ENCODE measurements at places on chromosomes 12 and 14.
A peak's percentile ranks its signal among the peaks of the same experiment; 100 is the strongest.

DNA sequence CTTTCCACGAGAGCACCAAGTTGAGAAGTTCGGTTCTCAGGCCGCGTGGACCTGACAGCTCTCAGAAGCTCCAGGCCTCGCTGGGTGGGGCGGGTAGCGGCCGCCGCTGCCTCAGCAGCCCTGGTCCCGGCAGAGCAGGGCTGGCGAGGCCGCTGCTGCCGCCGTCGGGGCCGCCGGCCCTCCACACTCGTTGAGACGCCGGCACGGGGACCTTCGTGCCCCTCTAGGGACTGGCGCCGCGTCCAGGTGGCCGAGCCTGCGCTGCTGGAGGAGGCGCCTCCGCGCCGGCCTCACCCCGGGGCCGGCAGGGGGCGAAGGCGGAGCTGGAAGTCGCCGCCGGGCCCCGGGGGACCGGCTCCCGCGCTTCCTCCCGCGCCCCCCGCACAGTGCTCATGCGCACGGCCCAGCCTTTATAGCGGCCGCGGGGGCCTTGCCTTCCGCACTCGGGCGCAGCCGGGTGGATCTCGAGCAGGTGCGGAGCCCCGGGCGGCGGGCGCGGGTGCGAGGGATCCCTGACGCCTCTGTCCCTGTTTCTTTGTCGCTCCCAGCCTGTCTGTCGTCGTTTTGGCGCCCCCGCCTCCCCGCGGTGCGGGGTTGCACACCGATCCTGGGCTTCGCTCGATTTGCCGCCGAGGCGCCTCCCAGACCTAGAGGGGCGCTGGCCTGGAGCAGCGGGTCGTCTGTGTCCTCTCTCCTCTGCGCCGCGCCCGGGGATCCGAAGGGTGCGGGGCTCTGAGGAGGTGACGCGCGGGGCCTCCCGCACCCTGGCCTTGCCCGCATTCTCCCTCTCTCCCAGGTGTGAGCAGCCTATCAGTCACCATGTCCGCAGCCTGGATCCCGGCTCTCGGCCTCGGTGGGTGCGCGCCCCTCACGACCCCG, at the start of gene COCH:
Gene COCH (plus strand): TSS at position 440 of the 879 bp plus-strand sequence. CDS start 380 bp downstream, at position 820.
- DNase-seq: no peak

DNA sequence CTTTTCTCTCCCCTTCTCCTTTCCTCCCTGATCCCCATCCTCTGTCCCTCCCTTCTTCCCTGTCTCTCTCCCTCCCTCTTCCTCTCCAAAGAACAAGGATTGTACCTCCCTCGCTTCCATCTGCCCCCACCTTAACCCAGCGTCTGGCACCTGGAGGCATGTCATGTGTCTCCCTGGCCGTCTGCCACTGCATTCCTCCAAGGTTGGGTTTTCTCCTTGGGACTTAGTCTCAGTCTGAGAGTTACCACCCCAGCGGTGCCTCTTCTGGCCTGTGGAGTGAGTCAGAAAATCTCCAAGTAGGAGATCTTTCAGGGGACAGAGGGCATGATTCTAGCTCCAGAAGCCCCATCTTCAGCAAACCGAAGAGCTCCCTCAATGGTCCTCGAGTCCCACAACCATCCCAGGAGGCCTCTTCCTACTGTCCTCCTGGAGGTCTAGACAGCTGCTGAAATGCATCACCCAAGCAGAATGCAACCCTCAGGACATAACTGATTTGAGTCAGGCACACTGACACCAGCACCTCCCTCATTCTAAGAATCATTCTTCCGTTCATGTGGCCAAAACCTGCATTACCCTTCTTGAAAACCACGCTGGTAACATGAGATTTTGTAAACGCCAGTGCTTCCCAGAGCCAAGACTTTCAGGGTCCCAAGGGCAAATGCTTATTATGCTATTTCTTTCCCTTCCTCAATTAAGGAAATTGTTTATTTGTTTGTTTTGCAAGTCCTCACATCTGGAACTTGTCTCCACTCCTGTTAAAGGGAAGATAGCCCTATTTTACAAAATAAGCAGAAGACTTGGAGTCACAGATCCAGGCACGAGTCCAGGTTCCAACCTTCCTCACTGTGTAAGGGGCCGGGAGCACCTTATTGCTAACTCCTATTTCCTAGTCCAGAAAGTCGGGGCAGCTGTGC, 463.2 kb downstream of the BCL11B start:
- no peak for DNase-seq

DNA sequence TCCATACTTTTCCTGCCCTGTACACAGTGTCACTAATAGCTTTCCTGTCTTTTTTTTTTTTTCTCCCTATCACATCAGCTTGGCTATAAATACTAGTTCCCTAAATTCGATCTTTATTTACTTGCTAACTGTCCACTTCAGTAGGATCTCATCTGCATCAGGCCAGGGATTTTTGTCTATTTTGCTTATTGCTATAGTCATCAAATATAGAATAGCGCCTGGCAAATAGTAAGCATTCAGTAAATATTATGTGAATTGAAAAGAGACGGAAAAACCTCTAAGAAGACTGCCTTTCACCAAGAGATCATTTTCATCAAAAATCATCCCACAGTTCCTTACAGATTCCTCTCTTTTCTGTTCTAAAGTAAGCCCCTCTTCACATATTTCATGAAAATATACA, 429.1 kb downstream of the FLRT2 start:
- no peak for DNase-seq

- DNase-seq: peak; percentile 55
Measured at GRCh38 chr14:92105893-92106142, 564 bp downstream of the ATXN3 start.

DNA sequence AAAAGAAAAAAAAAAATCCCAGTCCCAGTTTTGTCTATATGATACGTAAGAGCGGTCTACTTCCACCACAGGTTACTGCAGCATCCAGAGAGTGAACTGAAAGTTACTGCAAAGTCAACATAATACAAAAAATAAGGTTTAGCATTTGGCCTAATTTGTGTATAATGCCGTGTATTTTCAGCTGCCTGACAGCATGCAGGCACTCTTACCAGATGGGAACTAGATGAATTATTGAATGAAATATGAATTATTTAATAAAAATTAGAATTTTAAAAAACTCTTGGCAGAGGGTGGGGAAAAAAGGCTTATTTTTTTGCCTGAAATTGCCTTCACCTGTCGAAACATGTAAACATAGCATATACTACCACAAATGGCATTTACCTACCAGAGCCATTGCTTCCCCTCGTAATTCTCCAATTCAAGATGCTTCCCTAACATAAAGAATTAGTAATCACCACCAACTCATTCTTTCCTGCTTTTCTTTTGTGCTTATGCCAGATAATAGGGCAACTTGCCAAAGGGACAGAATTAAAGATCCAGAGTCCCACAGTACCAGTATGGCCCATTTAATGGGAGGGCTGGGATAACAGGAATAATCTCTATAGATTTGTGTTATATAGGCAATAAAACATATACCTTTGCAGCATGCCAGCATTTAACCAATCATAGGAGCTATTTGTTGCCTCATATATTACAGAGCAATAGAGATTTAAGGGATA, 31.1 kb downstream of the ATF7 start:
- DNase-seq: no peak
